ELR (cell line): ENCODE measurements at places on chromosomes 1 and 21.

GRCh38 chr1:11682287-11682771 lies 1.4 kb upstream of the MAD2L2 start:
- DNase-seq = no peak

- DNase-seq = no peak
Observed at GRCh38 chr21:15514073-15514946, 215.5 kb upstream of the USP25 start.

GRCh38 chr1:213669512-213669911 lies 318.3 kb upstream of the PROX1 start:
- DNase-seq = no peak

DNA sequence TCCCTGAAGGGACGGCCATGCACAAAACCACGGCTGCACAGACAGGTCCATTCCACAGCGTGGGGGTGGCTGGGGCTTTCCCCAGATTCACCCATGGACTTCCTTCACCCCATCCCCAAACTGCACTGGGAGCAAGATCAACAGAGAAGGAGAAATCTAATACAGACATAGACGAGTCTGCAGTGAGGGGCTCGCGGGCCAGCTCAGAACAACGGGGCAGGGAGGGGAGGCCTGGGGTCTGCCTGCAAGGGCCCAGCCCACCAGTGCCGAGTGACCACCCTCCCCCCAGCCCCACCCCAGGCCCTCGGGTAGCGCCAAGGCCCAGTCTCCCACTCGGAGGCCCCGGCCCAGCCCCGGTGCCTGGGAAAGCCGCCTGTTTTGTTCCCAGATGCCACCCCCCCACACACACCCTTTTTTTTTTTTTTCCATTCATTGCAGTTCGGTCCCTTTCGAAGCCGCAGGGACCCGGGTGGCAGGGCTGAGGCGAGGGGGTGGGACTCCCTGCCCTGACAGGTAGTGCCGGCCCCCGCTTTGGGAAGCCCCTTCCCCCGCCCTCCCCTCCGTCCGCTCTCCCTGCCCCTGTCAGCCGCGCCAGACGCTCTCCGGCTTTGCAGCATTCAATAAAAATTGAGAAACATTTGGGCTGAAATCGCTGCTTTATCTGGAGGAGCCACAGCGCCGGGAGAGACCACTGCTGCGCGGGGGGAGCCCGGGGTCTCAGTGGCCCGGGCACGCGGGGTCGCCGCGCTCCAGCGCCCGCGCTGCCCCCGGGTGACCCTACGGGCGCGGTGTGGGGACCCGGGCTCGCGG lies 543 bp upstream of the EPHB2 start:
- DNase-seq = peak; percentile 74

DNA sequence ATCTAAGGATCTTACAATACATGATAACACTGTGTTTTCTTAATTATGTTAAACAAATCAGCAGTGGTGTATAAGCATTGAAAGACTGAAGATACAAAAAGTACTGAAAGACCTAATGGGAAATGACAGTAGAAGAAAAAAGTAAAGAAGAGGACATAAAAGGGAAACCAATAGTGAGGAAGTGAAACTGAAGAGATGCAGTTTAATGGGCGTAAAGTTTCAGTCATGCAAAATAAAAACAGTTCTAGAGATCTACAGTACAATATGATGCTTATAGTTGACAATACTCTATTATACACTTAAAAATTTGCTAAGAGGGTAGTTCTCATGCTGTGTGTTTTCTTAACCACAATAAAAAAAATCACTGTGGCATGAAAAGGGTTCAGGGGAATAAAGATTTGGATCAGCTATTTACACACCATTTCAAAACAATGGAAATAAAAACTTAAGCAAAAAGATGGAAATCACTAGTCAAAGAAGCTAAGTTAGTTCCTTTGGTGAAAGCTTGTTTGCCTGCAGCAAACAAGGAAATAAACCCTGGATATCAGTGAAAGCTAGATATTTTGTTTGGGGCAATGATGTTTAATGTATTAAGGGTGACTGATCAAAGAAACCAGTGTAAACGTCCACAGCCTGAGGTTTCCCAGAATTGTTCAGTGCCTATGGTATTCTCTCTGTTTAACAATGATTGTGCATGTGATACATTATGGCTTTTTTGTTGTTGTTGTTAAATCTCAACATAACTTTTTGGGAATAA lies 1160.8 kb upstream of the ADGRL2 start:
- DNase-seq = no peak

DNA sequence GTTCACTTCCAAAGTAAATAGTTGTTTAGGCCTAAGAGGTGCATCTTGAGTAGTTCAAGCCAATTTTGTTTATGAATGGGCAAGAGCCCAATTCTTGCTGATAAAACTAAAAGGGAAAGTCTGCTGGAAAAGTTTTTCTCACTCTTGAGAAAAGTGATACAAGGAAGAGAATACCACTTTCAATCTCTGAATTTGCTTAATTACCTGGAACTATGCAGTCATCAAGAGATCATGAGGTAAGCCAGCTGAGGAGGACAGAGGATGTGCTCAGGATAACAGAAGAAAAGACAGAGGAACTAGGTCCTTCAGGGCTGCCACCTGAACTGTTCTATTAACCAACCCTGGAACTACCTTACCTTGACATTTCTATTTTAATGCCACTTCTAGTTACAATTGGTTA lies 42.2 kb downstream of the ILDR2 start:
- DNase-seq = no peak

DNA sequence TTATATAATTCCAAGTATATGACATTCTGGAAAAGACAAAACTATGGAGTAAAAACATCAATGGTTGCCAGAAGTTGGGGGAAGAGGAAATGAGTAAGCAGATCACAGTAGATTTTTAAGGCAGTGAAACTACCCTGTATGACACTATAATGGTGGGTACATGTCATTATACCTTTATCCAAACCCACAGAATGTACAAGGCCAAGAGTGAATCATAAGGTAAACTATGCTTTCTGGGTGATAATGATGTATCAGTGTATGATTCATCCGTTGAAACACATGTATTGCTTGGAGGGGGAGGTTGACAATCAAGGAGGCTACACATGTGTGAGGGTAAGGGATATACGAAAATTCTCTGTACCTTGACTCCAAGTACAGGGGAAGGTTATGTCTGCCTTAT lies 862.7 kb downstream of the PLA2G4A start:
- DNase-seq = peak; percentile 96

GRCh38 chr1:180815188-180815587 lies 97.5 kb upstream of the KIAA1614 start:
- no peak for DNase-seq

DNA sequence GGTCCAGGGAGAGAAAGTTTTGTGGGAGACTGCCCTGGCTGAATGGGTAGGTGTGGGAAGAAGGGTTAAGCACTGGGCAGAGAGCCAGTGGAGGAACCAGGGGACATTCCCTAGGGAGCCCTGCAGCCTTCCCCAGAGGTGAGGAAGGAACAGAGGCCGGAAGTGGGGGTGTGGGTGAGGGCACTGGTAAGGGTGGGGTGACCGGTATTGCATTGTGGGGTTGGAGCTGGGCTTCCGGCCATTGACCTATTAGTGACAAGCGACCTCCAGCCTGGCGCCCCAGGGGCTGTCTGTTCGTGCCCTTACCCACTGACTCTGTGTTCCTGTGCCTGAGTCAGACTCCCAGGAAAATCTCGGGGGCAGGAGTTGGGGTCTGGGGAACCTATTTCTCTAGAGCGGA lies 3.5 kb upstream of the TSPAN1 start:
- no peak for DNase-seq

DNA sequence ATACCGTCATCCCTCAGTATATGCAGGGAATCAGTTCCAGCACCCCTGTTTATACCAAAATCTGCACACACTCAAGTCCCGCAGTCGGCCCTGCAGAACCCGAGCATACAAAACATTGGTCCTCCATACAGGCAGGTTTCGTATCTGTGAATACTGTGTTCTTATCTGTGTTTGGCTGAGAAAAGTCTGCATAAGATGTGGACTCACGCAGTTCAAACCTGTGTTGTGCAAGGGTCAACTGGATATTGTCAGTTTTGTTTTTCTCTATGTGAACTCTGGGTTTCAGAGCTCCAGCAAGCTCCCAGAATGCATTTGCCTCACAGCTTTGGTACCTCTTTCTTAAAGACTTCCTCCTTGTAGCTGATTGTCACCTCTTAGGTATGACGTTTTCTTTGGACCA lies 100.6 kb downstream of the NR5A2 start:
- DNase-seq = no peak

GRCh38 chr21:39976800-39977199 lies 109.6 kb downstream of the PCP4 start:
- no peak for DNase-seq

GRCh38 chr21:42474043-42474831 lies 21.8 kb downstream of the RSPH1 start:
- peak; percentile 43 for DNase-seq

- DNase-seq = no peak
Observed at GRCh38 chr1:170598618-170599017, 65.3 kb upstream of the PRRX1 start.

DNA sequence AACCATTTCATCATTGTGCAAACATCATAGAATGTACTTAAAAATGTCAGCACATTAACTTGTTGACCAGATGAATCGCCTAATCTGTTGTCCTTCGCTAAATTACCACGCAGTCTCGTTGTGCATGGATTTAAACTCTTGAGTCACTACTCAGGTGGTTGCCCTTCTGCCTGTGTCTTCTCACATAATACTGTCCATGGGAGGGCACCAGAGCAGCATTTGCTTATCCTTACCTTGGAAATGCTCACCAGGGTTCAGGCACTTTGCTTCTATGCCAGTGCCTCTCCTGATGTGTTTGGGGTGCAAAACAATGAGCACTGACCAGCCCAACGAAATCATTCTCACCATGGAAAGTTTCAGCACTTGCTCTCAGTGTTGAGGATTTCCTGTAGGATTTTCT lies 559.9 kb downstream of the RWDD3 start:
- peak; percentile 19 for DNase-seq

DNA sequence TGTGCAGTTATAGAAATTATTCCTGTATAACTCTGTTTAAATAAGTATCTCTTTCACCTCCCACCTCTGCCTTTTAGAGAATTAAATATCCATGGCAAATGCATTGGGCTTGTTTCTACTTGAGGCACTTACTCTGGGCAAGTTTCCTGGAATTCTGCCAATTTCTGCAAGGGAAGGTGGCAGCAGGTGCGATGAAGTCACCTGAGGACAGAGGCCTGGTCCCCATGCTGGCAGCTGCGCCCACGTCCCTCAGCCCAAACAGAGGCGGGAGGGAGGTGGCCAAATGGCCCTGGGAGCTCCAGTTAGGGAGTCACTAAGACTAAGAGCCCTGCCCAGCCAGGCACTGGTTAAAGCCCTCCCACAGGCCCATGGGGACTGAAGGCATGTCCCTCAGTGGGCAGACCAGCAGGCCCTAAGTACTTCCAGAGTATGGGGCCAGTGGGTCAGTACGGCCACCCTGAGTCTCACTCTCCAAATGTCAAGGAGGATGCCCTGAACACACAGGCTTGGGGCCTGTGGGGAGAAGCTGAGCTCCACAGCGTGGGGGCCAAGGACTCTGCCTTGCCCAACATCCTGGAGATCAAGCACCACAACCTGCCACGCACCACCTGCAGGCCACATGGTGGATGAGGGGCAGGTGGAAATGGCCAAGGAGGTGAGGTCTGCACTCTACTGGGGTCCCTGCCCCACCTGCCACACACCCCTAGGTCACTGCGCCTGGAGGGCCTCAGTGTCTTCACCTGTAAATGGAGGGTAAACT lies 19.4 kb downstream of the ACOT7 start:
- DNase-seq = no peak

DNA sequence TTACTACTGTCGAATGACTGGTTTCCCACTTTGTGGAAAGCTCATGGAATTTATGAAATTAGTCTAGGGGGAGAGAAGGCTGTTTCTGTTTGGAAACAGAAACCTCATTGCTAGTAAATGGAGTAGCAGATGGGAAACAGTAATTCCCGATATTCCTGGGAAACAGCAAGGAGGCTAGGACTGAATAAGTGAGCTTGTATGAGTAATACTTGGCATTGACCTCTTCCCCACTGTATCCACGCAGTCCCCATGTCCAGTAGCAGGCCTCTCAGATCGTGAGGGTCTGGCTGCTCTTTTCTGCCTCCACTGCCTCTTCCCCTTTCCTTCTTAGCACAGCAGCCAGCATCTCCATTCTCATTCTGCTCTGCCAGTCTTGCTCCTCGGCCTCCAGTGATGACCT lies 75.5 kb downstream of the PRDM2 start:
- no peak for DNase-seq

DNA sequence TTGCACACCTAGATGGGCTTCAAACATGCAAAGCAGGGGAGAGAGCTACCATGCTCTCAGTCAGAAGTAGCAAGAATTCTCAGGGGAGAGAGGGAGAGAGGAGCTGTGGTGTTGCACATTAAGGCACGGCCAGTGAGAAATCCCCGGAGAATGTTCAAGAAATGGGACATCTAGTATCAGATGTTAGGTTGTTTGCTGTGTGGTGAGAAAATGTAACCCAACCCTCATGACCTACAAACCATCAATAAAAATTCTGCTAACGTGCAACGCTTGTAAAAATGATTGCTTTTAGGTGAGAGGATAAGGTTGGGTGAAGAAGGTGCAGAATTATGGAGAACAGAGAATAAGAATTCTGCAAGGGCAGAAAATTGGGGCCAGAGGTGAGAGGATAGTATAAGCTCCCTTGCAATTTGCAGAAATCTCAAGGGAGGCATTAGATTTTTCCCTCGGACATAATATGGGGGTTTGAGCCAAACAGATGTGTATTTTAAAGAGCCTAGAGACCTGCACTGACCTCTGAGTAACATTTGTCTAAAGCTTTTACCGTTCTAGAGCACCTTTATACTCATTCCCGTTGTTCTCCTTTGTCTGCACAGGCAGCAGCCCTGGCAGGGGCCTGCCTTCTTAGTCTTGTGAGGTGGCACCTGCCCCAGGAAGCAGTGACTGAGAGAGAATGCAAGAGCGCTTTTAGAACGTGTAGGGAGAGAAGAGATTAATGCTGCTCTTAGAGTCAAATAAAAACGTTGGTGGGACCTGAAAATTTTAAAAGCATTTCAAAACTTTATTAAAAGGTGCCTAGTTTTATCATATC lies 25.4 kb upstream of the KIAA0040 start:
- no peak for DNase-seq

- no peak for DNase-seq
Observed at GRCh38 chr1:14626869-14627607, 28.6 kb downstream of the KAZN start.

DNA sequence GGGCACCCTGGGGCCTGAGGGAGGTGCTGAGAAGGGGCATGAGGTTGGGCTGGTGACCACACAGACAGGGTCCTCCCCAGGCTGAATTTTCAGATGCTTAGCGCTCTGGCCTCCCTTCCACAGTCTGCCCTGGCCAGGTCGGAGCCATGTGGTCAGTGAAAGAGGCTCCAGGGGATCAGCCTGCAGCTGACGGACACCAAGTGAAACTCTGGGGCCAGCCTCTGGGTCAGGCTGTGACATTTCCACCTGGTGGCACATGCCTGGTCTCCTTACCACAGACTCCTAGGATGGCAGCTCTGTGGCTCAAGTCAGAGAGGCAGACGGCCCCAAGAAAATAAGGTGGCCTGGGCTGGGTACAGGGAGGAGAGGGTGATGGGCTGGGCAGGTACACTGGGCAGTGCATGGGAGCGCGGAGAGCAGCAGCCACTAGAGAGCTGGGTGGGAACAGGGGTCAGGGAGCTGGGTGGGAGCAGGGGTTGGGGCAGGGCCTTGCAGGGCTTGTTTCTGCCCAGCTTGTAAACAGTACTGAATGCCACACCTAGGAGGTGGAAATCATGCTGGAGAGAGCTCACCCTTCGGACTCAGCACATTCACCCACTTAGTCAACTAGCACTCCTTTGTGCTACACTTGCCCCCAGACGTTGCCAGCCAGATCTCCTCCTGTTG lies 20.7 kb upstream of the ADARB1 start:
- DNase-seq = no peak

- DNase-seq = no peak
Observed at GRCh38 chr1:3271866-3272265, 182.6 kb upstream of the ARHGEF16 start.
